Aorta (tissue), 5 donors: ENCODE measurements at places on chromosomes 13 and 19. TPM values are rescaled to one million over a fixed set of nuclear protein-coding genes. Genes with fewer than 3 reads are reported as not detected.

The LGALS14 gene
- not detected for total RNA-seq

The CTU1 gene
- 4.1 TPM for total RNA-seq

GRCh38 chr13:99217461-99218110 is 16.9 kb downstream of the UBAC2 start:
- peaks cover 2% of the 10 kb centered on the region for H3K36me3 ChIP-seq
- DNase-seq: no peak
- H3K27ac ChIP-seq: no peak overlapping the region
- H3K4me1 ChIP-seq: no peaks in the 10 kb centered on the region

DNA sequence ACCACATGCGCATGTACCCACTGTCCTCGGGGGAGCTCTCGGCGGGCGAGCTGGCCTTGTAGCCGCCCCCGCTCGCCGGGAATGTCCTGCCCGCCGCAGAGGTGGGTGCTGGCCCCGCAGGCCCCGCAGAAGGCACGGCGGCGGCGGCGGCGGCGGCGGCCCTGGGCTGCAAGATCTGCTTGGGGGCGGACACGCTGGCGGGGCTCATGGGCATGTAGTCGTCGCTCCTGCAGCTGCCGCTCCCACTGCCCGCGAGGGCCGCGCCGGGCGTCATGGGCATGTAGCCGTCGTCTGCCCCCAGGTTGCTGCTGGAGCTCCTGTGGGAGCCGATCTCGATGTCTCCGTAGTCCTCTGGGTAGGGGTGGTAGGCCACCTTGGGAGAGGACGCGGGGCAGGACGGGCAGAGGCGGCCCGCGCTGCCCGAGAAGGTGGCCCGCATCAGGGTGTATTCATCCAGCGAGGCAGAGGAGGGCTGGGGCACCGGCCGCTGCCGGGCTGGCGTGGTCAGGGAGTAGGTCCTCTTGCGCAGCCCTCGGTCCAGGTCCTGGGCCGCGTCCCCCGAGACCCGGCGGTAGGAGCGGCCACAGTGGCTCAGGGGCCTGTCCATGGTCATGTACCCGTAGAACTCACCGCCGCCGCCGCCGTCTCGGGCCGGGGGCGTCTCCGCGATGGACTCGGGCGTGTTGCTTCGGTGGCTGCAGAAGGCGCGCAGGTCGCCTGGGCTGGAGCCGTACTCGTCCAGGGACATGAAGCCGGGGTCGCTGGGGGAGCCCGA is 2.4 kb downstream of the IRS2 start:
- H3K27me3 ChIP-seq: no peaks in the 10 kb centered on the region
- peaks cover 3% of the 10 kb centered on the region for H3K4me1 ChIP-seq
- H3K27ac ChIP-seq: peak overlapping the region; percentile 64
- H3K4me3 ChIP-seq: peak overlapping the region; percentile 76

- H3K36me3 ChIP-seq: no peaks in the 10 kb centered on the region
- H3K27me3 ChIP-seq: no peaks in the 10 kb centered on the region
- H3K4me3 ChIP-seq: no peak overlapping the region
- no peaks in the 10 kb centered on the region for H3K4me1 ChIP-seq
- DNase-seq: no peak
- peak overlapping the region; percentile 85 for H3K27ac ChIP-seq
These were observed 26.5 kb downstream of the MYCBP2 start for GRCh38 chr13:77300176-77301037.

- no peaks in the 10 kb centered on the region for H3K27me3 ChIP-seq
- H3K4me3 ChIP-seq: no peak overlapping the region
- no peak for DNase-seq
- H3K27ac ChIP-seq: no peak overlapping the region
- peaks cover 4% of the 10 kb centered on the region for H3K4me1 ChIP-seq
These were observed 3.4 kb downstream of the HMG20B start for GRCh38 chr19:3575949-3576673.

DNA sequence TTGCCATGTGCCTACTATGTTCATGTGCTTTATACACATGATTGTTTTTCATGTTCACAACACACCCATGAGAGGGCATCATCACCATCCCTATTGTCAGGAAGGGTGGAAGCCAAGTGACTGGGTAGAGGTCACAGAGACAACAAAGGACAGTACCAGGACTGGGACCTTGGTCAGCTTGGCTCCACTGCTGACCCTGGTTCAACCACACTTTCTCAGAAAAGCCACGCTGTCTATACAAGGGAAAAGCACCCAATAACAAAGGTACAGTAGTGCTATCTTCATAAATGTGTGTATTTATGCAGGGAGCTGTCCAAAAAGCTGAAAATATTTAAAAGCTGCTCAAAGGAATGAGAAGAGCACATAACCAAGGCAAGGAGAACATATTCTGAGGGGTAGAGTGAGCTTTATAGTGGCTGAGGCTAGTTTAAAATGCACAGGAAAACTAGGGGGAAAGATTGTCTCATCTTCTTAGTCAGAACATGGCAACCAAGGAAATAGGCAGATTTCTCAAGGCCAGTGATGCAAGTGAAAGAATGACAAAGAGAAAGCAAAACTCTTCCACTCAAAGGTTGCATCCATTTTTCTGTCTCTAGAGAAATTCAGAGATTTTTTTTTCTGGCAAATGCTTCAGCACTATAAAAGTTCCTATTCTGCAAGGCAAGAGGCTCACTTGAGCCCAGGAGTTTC is 415.0 kb downstream of the FOXO1 start:
- DNase-seq: no peak
- no peak overlapping the region for H3K27ac ChIP-seq
- no peaks in the 10 kb centered on the region for H3K4me1 ChIP-seq
- no peak overlapping the region for H3K4me3 ChIP-seq
- no peaks in the 10 kb centered on the region for H3K36me3 ChIP-seq
